Activated CD8-positive, alpha-beta memory T cell treated with anti-CD3 and anti-CD28 coated beads, Interleukin-2, amount 10 ng/mL, durations not matched to agents 7 days and 5 days (primary cell): ENCODE measurements at places on chromosomes 5 and 9. TPM values are rescaled to one million over a fixed set of nuclear protein-coding genes. Genes with fewer than 3 reads are reported as not detected.

- H3K36me3 ChIP-seq, result no peaks in the 10 kb centered on the region
- H3K4me1 ChIP-seq, result no peaks in the 10 kb centered on the region
- H3K4me3 ChIP-seq, result no peak overlapping the region
- no peak for DNase-seq
Observed at GRCh38 chr5:27311544-27311943, 273.2 kb upstream of the CDH9 start.

PHF24 gene
- not detected for total RNA-seq

PFN3 gene
- total RNA-seq, result not detected

TLE1 gene
- total RNA-seq, result 0.42 TPM

CDH18 gene
- total RNA-seq, result not detected

- H3K4me1 ChIP-seq, result no peaks in the 10 kb centered on the region
- no peak overlapping the region for H3K4me3 ChIP-seq
- peaks cover 14% of the 10 kb centered on the region for H3K27me3 ChIP-seq
- H3K27ac ChIP-seq, result no peak overlapping the region
Observed at GRCh38 chr5:148466236-148466580, 82.5 kb downstream of the FBXO38 start.

LRRC14B gene
- not detected for total RNA-seq

DNA sequence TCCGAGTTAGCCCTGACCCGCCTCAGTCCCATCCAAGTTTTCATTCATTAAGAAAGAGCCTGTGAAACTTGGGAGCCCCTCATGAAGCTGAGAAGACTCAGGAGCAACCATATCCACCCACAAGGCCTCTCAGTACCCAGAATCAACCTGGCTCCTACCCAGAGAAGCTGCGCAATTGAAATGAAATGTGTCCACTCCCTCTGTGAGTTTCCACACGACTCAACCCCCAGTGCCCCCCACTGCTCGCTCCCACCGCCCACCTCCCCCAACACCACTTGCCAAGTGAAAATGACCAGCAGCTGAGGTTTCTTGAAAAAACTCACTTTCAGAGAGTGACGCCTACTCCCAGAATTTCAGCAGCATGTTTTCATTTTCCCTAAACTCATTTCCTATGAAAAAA, 104.6 kb downstream of the CDK5RAP2 start:
- H3K4me1 ChIP-seq, result peaks cover 9% of the 10 kb centered on the region
- no peaks in the 10 kb centered on the region for H3K27me3 ChIP-seq
- peaks cover 21% of the 10 kb centered on the region for H3K36me3 ChIP-seq
- H3K27ac ChIP-seq, result no peak overlapping the region
- H3K4me3 ChIP-seq, result no peak overlapping the region

DNA sequence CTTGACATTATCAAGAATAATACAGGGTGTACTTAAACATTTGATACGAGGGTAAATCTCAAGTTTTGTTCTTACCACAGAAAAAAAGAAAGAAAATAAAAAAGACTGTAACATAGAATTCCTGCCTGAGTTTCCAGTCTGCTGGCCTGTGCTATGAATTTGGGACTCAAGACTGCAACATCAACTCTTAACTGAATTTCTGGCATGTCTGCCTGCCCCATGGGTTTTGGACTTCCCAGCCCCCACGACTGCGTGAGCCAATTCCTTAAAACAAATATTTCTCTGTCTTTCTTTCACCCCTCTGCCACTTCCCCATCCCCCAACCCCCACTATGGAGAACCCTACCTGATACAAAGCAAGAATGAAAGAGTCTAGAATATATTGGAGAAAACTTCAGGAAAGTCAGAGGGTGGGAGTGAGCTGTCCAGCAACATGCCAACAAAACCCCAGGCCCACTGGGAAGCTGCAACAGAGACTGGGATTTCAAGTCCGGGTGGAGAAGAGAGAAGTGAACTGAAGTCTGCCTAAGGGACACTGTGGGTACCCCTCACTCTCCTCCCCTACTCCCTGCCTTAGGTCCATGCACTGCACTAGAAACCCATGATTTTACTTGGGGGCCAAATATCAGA, 43.0 kb downstream of the MARCHF3 start:
- H3K27ac ChIP-seq, result no peak overlapping the region
- no peaks in the 10 kb centered on the region for H3K36me3 ChIP-seq
- no peak overlapping the region for H3K4me3 ChIP-seq

DNA sequence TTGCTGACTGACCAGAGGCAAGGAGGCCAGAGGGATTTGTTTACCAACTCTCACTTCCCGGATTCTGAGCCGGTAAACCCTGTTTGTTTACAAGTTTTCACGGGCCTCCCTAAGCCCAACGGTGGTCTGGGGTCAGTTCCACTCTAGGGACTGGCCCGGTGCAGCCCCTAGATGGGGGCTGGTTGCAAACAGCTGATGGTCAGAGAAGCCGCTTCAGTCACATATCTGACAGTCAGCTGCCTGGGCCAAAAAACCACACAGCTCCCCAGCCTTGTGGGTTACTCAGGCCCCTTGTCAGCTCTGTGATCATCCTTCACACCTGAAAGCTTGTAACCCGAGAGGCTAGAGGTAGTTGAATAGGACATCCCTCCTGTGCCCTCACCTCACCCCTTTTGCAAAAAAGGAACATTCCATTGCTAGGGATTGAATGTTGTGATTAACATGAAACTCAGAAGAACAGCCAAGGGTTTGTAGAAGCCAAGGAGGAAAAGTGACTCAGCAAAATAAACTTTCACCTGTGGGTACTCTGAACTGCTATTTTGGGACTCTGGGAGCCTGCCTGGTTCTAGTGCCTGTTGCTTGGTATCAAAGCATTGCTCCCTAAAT, 40.4 kb downstream of the SAR1B start:
- no peaks in the 10 kb centered on the region for H3K27me3 ChIP-seq
- H3K4me3 ChIP-seq, result no peak overlapping the region
- no peak for DNase-seq
- H3K4me1 ChIP-seq, result peaks cover 31% of the 10 kb centered on the region

TAF11L8 gene
- total RNA-seq, result not detected

DNA sequence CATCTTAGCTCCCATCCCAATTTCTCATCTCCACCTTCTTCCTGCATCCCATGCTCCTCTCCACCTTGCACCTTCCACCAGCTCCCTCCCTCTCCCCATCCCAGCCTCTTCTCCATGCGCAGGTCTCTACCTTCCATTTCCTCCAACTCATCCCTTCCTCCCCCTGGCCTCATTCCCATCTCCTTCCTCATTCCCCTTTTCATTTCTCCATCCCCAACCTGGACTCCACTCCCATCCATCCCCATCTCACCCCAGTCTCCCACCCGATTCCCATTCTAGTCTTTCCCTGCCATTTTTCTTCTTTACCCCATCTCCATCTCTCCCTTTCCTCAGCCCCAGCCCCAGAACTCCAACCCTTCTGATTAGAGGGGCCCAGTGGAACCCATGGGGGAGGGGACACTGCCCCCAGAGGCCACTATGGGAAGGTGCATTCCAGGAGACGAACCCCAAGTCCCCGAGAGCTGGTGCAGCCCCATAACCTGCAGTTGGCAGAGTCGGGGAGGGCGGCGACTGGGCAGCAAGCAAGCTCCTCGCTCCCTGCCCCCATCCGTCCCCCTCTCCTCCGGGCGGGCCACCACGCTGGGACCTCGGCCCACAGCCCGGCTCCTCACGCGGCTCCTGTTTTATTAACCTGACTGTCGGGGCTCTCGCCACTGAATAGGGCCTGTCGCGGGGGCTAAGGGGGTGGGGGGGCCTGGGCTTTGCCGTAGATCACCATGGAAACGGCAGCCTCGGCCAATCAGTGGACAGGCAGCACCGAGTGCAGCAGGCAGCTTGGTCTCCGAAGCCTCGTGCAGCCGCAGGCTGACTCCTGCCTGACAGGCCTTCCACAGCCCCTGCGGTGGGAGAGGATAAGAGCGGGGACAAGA, 66.7 kb downstream of the PCDH1 start:
- H3K27ac ChIP-seq, result no peak overlapping the region
- peaks cover 64% of the 10 kb centered on the region for H3K27me3 ChIP-seq
- peaks cover 5% of the 10 kb centered on the region for H3K4me1 ChIP-seq

DNA sequence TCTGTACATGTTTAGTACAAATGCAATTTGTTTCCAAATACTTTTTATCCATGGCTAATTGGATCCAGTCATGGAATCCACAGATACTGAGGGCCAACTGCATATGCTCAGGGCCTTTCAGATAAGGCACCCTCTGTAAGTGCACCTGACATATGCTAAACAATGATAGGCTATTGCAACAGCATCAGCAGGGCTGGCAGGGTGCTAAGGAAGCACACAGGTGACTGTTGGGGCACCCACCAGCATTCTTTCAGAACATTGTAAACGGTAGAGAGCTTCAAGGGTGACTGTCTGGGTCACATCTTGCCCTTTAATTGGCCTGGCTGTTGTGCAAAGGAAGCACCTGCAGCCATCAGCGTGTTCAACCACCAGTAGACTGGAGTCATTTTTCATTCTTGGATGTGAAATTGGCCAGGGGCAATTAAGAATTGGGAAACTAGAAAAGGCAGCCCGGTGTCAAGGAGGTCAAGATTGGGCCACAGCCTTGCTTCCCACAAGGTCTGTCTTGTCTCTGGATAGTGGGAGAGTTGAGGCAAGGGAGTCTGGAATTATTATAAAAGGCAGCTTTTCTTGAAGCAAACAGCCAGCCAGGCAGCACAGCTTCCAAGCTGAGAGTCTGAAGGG, 129.3 kb upstream of the RAI14 start:
- no peak for DNase-seq
- no peaks in the 10 kb centered on the region for H3K36me3 ChIP-seq
- no peak overlapping the region for H3K27ac ChIP-seq
- H3K4me3 ChIP-seq, result no peak overlapping the region
- H3K27me3 ChIP-seq, result no peaks in the 10 kb centered on the region

- no peak for DNase-seq
- H3K4me1 ChIP-seq, result peaks cover 14% of the 10 kb centered on the region
- no peaks in the 10 kb centered on the region for H3K36me3 ChIP-seq
- peaks cover 3% of the 10 kb centered on the region for H3K27me3 ChIP-seq
Observed at GRCh38 chr5:178198706-178199105, 5.6 kb upstream of the HNRNPAB start.

- H3K4me3 ChIP-seq, result no peak overlapping the region
- no peak overlapping the region for H3K27ac ChIP-seq
- H3K4me1 ChIP-seq, result no peaks in the 10 kb centered on the region
Observed at GRCh38 chr9:104876587-104876986, 51.4 kb downstream of the ABCA1 start.
